ENCODE measurements at places on chromosomes 4 and X. TPM values are rescaled to one million over a fixed set of nuclear protein-coding genes. Genes with fewer than 3 reads are reported as not detected.
A peak's percentile ranks its signal among the peaks of the same experiment; 100 is the strongest.

Gene CBR4
- 16.3 TPM for total RNA-seq

Gene RPL34
- 1,285 TPM for total RNA-seq

- DNase-seq = no peak
These were observed 6.2 kb upstream of the GABRA4 start for GRCh38 chr4:46999566-46999965.

Gene WDR44
- 7.7 TPM for total RNA-seq

Gene CXCL3
- total RNA-seq = 5.5 TPM

DNA sequence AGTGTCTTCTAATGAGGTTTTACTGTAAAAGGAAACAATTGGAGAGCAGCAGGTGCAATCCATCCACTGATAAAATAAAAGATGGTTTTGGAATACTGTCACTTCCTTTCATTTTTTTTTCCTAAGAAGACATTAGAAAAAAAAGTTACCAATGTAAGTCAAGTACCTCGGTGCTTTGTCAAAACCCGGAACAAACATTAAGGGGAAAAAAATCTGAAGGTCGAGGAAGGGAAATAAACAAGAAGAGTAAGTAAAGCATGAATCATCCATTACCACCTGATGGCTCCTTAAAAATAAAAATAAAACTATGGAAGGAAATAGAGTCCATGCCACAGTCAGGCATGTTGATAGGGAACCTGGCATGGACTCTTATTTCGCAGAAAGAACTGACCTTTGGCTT, 15.3 kb upstream of the XPNPEP2 start:
- DNase-seq = no peak

Gene FSTL5
- total RNA-seq = 0.02 TPM

- no peak for DNase-seq
These were observed 22.0 kb upstream of the STK26 start for GRCh38 chrX:132001127-132001526.

Gene PPP2R2C
- total RNA-seq = 31.7 TPM

- no peak for DNase-seq
These were observed 24.1 kb downstream of the FRMPD4 start for GRCh38 chrX:12162420-12162819.

DNA sequence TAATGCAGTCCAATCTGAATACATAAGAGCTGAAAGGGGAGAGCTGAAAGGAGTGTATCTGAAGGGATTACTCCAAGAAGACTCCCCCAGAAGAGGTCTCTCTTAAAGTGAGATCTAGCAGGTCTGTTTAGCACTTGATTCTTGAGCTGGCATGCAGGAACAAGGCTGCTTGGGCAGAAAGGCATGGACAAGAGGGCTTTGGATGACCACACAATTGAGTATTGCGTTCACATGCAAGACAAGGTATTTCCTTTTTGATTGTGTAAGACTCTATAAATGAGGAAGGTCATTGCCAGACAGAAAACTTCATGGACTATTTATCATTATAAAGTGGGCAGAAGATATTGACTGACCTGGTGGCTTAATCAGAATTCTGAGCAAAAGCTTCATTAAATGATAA, 145.5 kb upstream of the AFF2 start:
- DNase-seq = no peak

DNA sequence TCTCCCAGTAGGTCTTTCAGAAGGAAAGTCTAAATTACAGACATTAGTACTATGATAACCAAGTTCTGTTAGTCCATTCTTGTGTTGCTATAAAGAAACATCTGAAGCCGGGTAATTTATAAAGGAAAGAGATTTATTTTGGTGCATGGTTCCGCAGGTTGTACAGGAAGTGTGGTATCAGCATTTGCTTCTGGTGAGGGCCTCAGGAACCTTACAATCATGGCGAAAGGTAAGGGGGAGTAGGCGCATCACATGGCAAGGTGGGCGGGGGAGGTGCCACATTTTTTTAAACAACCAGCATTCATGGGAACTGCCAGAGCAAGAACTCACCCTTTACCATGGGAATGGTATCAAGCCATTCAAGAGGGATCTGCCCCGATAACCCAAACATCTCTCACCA, 26.2 kb upstream of the USP46 start:
- DNase-seq = no peak

DNA sequence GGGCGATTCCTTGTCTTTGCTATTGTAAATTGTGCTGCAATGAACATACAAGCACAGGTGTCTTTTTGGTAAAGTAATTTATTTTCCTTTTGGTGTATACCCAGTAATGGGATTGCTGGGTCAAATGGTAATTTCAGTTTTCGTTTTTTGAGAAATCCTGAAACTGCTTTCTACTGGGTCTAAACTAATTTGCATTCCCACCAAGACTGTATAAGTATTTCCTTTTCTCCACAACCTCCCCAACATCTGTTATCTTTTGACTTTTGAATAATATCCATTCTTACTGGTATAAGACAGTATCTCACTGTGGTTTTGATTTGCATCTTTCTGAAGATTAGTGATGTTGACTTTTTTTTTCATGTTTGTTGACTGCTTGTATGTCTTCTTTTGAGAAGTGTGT, 2506.0 kb downstream of the PCDH7 start:
- DNase-seq = no peak

- DNase-seq = peak; percentile 77
These were observed 595.1 kb downstream of the RAB28 start for GRCh38 chr4:12889054-12889453.

GRCh38 chr4:178414881-178415446, 972.7 kb upstream of the AGA start:
- DNase-seq = no peak

DNA sequence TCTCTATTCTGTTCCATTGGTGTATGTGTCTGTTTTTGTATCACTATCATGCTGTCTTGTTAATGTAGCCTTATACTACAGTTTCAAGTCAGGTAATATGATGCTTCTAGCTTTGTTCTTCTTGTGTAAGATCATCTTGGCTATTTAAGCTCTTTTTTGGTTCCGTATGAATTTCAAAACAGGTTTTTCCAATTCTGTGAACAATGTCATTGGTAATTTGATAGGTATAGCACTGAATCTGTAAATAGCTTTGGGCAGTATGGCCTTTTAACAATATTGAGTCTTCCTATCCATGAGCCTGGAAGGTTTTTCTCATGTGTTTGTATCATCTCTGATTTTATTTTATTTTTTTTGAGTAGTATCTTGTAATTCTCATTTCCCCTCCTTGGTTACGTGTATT, 94.3 kb downstream of the ANAPC10 start:
- no peak for DNase-seq

GRCh38 chr4:148141501-148141900, 300.7 kb downstream of the NR3C2 start:
- DNase-seq = no peak

Gene SEPTIN11
- total RNA-seq = 134 TPM

- DNase-seq = peak; percentile 8
These were observed 1607.9 kb upstream of the TENM3 start for GRCh38 chr4:180635281-180635680.

Gene L1CAM
- total RNA-seq = 3.0 TPM

Gene SAP30
- 65.8 TPM for total RNA-seq

Gene IL9R
- total RNA-seq = 0.27 TPM

- no peak for DNase-seq
These were observed 37.4 kb upstream of the GRPEL1 start for GRCh38 chr4:7105276-7105675.

Gene CPZ
- not detected for total RNA-seq

GRCh38 chr4:791252-791897, 34.6 kb downstream of the CPLX1 start:
- no peak for DNase-seq

DNA sequence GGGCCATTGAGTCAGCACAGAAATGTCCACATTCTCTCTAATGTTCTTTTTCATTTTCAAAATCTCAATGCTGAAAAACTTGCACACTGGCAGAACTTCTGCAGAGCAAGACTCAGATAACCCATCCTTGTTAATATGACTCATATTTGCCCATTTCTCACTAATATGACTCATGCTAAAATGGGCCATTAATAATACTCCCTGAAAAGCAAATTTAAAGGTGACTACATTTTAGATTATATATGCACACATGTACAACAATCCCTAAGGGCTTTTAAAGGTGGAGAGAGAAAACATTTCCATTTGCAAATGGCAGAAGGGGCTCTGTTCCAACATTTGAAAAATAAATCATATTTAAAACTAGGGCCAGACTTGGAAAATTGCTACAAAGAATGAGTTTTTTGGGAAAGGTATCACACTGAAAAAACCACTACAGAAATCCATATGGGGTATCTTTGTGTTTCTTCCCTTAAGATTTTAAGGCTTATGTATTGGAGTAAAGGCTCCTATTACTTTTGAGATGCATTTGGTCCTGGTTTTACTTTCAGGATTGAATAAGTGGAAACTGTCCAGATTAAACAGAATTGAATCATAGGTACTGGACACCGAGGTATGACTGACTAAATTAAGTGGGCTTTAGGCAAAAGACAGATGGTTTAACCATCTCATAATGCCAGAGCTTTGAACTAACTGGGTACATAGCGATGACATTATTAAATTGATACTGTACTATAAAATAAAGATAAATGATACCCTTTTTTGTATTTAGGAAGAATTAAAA, 30.0 kb downstream of the TLR2 start:
- peak; percentile 7 for DNase-seq

DNA sequence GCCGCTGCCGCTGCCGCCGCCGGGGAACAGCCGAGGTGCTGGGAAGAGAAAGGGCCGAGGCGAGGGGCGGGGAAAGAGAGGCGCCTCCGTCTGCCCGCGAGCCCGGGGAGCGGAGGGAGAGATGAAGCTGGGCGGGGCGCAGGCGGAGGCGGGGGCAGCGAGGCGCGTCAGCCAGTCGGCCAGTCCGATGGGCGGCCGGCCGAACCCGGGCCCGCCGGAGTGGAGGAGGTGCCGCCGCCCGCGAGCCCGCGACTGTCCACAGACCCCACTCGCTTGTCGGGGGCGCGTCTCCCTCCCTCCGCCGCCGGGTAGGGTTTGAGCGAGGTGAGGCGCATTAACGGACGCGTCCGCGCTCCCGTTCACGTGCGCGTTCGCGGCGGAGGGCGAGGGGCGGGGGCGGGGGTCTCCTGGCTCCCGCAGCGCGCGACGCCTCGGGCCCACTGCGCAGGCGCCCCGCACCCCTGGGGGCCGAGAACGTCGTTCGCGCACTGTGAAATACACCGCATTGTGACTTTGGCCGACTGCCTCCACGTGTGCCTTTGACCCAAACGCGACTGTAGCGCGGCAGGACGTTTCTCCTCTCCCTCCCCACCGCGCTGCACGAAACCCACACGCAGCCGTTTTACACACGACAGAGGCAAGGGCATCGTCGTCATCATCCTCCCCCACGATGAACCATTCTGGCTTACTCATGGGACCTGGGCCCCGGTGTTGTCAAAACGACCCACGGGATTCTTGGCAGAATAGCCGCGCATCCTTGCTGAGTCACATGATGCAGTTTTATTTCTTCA, at the start of gene NUDT11:
Gene NUDT11 (minus strand): TSS at position 92 of the 791 bp plus-strand sequence. CDS start 148 bp downstream, outside the sequence.
- DNase-seq = peak; percentile 62

GRCh38 chrX:52990848-52991247, 32.5 kb upstream of the FAM156A start:
- no peak for DNase-seq

DNA sequence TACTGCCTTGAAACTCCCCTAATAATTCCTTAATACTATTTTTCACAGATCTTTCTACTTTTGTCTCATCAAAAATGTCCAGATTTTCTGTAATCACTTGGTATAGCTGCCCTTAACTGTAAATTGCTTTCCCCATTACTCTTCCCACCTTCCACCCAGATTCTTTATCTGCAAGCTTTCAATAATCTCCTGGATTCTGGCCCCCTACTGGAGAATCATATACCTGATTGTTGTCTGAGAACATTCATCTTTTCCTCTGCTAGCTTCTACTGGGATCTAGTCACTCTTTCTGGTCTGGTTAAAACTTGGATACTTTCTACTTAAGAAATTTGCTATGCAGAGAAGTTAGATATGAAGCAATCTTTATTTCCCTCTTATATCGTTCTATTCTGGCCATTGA, 552.6 kb downstream of the PCDH19 start:
- no peak for DNase-seq

GRCh38 chrX:66142351-66142750, 21.7 kb upstream of the HEPH start:
- no peak for DNase-seq

DNA sequence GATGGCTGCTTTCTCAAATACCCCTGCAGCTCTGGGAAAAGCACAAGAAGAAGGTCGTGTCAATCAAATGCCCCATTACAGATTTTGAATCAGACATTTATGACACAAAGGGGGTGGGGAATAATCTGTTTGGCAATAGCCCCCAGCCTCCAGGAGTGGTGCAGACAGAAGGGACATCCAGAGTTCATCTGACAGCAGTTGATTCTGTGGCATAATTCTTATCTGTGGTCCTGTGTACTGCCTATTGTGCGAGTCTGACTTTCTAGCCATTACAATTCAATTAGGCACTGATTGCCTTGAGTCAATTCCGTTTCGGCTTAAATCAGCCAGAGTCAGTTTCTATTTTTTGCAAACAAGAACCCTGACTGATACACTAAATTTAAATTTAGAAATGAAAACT, 28.6 kb upstream of the DCLK2 start:
- no peak for DNase-seq

Gene HSFX2
- total RNA-seq = not detected

DNA sequence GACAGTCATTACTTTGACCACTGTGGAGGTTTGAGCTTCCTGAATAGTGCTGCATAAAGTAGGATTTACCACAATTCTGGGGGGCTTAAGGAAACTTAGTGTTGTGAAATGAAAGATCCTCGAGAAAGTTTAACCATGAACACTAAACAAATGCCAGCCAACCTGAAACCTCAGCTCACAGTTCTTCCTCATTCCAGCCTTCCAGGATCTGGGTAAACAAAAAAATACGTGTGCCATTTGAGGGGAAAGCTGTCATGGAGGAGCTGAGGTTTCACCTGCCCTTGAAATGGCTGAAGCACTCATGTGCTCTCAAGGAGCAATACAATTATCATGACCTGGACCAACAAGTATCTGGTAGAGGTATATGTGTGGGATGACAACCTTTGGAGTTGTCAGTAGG, 142.7 kb downstream of the NPNT start:
- no peak for DNase-seq

DNA sequence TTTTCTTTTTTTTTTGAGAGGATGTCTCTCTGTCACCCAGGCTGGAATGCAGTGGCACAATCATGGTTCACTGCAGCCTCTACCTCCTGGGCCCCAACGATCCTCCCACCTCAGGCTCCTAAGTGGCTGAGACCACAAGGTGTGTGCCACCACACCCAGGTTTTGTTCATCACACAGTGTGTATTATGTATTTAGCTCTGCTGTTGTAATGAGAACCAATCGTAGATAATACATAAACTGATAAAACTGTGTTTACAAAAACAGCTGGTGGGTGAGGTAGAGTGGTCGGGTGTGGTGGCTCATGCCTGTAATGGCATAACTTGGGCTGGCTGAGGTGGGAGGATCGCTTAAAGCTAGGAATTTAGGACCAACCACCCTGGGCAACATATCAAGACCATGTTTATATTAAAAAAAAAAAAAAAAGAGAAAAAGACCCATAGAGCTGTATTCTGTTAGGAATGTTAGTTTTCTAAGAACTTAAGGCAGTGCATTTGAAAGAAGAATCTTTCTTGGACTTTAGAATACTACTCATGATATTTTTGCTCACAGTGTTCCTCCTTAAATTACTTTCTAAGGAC, 34.9 kb downstream of the POLR2B start:
- DNase-seq = no peak

- peak; percentile 87 for DNase-seq
These were observed 36.3 kb downstream of the IL21 start for GRCh38 chr4:122584519-122584918.

- no peak for DNase-seq
These were observed 10.9 kb upstream of the GRPR start for GRCh38 chrX:16112428-16112827.

- no peak for DNase-seq
These were observed 653 bp downstream of the PLA2G12A start for GRCh38 chr4:109729117-109729717.

- no peak for DNase-seq
These were observed 287.1 kb upstream of the ADGRL3 start for GRCh38 chr4:60913002-60913401.

Gene FATE1
- not detected for total RNA-seq

All from HT1080 (cell line).